ENCODE measurements at places on chromosomes 16 and 17. TPM values are rescaled to one million over a fixed set of nuclear protein-coding genes. Genes with fewer than 3 reads are reported as not detected.

CCDC200 gene
- total RNA-seq, result not detected

DNA sequence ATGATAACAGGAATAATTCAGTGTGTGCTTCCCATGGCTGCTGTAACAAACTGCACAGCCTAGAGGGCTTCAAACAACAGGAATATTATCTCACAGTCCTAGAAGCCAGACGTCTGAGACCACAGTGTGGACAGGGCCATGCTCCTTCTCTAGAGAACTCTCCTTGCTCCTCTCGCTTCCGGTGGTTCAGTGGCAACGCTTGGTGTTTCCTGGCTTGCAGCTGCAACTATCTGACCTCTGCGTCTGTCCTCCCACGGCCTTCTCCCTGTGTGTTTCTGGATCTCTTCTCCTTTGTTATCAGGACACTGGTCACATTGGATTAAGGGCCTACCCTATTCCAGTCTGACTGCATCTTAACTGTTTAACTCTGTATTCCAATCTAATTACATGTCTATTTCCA is 414.3 kb downstream of the MAF start:
- no peak overlapping the region for H3K27ac ChIP-seq
- no peaks in the 10 kb centered on the region for H3K27me3 ChIP-seq
- no peaks in the 10 kb centered on the region for H3K4me1 ChIP-seq
- no peaks in the 10 kb centered on the region for H3K36me3 ChIP-seq

DNA sequence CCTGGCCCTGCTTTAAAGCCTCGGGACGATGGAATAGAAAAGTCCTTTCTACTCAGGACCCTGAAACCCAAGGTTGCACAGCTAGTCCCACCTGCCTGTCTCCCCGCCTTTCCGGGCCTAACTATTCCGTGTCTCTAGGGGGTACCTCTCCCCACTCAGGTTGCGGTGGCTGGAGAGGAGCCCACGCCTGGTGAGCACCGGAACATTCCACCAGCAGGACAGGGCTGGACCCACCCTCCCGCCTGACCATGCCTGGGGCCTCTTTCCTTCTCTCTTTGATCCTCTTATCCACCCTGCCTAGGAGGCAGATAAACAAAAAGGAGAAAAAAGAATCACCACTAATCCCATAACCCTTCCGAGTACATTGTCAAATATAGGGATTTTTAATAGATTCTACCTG is 10.9 kb downstream of the LLGL2 start:
- H3K27me3 ChIP-seq, result no peaks in the 10 kb centered on the region
- no peak for DNase-seq
- H3K36me3 ChIP-seq, result no peaks in the 10 kb centered on the region
- H3K4me1 ChIP-seq, result peaks cover 41% of the 10 kb centered on the region
- no peak overlapping the region for H3K4me3 ChIP-seq

DNA sequence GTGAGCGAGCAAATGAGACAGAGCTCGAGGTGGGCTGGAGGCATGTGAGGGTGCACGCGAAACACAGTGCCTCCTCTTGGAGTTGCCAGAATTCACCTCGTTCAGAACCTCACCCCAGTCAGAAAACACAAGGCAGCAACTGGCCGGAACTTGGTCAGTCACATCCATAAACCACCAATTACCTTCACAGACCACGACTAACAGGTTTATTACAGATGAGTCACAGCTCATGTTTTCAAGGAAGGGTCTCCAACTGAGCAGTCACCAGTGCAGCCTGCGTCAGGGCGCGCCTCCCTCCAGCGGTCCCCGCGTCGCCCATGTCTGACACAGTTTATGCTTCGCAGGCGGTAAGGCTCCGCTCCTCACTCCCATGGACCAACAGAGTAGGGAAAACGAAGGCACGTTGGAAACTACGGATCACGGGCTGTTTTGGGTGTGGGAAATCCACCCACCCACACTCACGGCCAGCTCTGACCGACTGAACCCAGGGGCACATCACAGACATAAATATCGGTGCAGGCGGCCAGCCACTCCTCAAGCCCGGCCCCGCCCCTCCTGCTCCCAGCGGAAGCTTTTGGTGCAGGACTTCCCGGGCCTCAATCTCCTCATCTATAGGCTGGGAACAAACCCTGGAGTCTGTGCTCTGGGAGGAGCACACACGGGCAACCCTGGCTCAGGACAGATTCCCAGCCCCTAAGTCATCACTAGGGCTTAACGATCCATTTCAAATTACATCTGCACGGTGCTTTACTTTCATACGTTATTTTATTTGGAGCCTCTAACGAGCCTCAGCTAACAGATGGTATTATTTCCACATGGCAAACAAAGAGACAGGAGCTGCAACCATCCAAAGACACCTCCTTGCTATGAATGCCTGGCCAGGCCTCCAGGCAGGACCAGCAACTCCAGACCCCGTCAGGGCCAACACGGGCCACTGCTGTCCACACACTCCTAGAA is 126.3 kb downstream of the ZNF778 start:
- no peak for DNase-seq
- no peaks in the 10 kb centered on the region for H3K27me3 ChIP-seq
- peaks cover 12% of the 10 kb centered on the region for H3K4me1 ChIP-seq
- no peaks in the 10 kb centered on the region for H3K36me3 ChIP-seq
- H3K27ac ChIP-seq, result no peak overlapping the region
